ENCODE measurements at places on chromosomes 13 and 19. TPM values are rescaled to one million over a fixed set of nuclear protein-coding genes. Genes with fewer than 3 reads are reported as not detected.

The PCDH17 gene
- not detected for total RNA-seq

The ZNF763 gene
- total RNA-seq = not detected

The ZNF534 gene
- total RNA-seq = not detected

The KLK10 gene
- total RNA-seq = 0.27 TPM

The KIR2DL1 gene
- total RNA-seq = not detected

The ZNF442 gene
- total RNA-seq = not detected

The CIC gene
- total RNA-seq = 44.4 TPM

Measured in A549 treated with CORT108297 at 1 μM for 4 hours (cell line).